ENCODE measurements at places on chromosomes 6 and 20.

DNA sequence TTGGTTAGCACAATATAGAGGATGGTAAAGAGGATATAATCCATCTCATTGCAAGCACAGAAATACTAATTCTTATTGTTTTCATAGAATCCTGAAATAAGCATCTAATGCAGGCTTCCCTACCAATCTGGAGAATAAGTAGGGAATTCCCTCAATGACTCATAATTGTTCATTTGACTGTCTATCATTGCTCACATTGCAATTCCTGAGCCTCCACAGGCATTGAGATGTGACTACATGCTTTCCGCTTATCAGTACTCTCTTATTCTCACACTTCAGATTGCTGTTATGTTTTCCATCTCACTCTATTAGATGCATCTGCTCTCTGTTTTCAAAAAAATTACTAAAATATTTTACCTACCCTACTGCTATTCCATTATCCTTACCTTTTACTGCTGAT, 216.2 kb upstream of the PRSS16 start:
- no peak for DNase-seq

GRCh38 chr6:28789553-28790083, 134.2 kb downstream of the TRIM27 start:
- DNase-seq, result peak; percentile 12

DNA sequence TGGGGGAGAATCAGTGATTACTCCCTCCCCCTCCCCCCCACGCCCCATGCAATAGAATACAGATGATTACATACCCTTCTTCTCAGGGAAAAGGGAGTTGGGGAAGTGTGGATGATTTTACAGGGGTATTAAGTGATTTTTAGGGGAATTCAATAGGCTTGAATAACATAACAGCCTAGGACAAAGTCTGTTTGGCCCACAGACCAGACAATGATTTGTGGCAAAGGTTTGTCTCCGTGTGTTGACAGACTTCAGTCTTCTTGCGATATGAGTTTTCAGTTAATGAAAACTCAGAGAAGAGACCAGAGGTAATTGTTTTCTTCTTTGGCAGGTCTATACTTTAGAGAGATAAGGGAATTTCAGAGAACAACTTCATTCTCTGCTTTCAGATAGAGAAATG, 95.3 kb downstream of the OR2B2 start:
- no peak for DNase-seq

DNA sequence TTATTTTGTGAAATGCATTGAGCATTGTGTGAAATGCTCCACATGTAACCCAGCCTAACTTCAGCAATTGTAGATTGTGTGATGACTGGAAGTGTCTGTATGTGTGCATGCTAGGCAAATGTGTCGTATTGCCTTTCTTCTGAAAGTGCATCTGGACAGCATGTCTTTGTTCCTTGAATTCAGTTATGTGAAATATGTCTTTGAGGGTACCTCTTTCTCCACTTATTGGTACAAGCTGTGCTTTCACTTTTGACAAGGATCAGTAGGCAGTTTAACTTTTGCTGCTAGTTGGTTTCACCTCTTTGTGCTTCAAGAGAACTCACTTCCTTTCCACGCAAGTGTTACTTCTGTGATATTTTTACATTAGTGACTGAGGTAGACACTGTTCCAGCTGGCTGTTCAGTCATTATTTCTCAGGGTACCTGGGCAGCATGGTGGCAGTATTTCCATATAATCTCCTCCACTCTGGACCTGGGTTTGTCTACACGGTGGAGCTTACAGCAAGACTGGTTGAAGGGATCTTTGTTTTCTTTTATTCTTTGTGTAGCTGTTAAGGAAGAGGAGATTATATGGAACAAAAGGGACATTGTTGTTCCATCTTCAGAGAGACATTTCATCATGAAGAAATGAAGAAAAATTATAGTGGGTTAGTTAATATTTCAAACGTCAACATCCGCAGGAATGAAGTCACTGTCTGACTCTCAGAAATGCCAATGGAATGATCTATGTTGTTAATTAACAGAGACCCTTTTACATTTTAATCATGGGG, 175.4 kb downstream of the UTRN start:
- no peak for DNase-seq

DNA sequence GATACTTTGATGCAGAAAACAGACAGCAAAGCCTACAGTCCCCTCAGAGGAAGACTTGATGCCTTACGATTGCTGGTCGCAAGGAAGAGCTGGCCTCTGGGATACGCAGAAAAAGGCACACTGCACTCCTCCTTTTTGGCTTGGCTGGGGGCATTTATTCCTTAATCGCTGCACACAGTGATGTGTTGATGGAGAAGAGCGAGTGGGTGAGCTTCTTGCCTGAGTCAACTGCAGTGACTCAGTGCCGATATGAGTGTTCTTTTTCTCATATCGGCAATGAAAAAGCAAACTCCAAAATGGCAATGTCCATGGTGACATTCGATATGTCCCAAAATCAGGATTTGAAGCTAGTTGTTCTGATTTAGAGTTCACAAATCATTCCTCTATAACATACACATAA, 794.8 kb downstream of the HACE1 start:
- DNase-seq, result no peak

DNA sequence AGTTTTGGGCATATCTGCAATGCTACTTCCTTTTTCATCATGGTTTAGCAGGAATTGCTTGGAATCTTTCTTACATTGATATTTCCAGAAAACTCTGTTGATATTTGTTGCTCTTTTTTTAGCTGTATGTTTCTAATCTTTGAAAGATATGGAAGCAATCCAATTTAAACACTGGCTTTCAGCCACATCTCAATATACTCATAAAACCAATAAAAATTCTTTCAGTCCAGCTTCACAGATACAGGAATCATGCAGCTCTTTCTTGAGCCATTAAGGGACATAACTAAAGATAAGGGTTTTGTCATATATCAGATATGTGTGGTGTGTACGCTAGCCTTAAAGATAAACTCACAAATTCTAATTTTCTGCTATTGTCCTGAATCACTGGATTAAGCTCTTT, 47.4 kb downstream of the PKIB start:
- DNase-seq, result no peak

DNA sequence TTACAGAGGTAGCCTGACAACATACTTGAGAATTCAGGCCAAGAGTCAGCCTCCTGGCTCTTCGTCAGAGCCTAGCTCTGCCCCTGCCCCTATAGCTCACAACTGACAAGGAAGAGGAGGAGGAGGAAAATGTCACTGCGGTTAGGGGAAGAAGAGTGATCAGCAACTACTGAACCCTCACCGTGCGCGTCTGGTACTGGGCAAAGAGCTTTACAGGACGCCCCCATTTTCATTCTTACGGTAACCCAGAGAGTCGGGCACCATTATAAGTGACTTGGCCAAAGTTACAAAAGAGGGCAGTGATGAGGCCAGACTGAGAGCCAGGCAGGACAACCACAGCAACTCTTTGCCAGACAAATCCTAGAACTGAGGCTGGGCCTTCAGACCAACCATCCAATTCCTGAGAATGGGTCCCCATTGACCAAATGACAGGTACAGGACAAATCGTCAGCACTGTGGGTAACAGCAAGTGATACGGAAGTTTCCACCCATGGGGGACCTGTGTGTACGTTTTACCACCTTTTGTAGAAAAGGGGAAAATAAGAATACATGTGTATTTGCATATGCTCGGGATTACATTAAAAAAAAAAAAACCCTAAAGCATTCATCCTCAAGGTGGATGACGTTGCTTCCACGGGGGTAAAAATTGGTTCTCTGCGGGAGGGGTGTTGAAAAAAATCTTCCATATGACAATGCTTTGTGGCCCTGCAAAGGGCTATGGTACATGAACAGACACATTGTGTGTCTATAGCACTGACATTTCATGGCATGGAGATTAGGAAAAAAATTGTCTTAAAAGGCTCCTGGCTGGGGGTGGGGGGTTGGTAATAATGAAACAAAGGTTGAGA, 118.0 kb downstream of the NFATC2 start:
- DNase-seq, result no peak

- DNase-seq, result peak; percentile 80
Observed at GRCh38 chr6:166707045-166707444, 80.0 kb upstream of the RPS6KA2 start.

DNA sequence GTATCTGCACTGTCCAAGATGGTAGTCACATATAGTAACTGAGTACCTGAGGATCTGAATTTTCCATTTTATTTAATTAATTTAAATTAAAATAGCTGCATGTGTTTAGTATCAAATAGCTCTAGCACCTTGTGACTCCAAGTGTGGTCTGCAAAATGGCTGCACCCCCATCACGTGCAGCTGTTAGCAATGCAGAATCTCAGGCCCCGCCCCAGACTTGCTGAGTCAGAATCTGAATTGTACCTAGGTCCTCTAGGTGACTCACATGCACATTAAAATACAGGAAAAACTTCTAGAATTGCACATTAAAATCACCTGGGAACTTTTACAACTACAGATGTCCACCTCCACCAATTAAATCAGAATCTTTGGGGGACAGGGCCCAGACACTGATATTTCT, 19.2 kb upstream of the FAM83C start:
- no peak for DNase-seq

- DNase-seq, result no peak
Observed at GRCh38 chr6:99521633-99522151, 6.5 kb upstream of the USP45 start.

GRCh38 chr6:25629198-25629576, 22.8 kb upstream of the SCGN start:
- peak; percentile 53 for DNase-seq

GRCh38 chr20:1831606-1832005, 63.6 kb upstream of the SIRPA start:
- DNase-seq, result no peak

DNA sequence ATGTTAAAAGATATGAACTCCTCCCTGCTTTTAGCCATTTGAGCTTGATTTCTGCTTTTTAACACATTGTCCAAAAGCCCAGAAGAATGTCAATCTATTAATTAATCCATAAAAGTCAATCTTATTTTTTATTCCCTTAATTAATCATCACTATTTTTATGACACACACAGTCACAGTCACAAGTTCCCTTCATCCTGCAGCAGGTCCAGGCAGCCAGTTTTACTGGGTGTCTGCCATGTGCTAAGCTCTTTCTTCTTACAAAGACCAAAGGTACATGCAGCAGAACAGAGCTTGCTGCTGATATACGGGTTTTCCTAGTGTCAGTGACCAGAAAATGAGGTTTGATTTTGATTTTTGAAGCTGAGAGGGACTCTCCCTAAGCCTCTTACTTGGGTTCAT, 53.3 kb upstream of the SLC22A23 start:
- DNase-seq, result no peak

- DNase-seq, result no peak
Observed at GRCh38 chr6:3849681-3850450, 693 bp downstream of the FAM50B start.

DNA sequence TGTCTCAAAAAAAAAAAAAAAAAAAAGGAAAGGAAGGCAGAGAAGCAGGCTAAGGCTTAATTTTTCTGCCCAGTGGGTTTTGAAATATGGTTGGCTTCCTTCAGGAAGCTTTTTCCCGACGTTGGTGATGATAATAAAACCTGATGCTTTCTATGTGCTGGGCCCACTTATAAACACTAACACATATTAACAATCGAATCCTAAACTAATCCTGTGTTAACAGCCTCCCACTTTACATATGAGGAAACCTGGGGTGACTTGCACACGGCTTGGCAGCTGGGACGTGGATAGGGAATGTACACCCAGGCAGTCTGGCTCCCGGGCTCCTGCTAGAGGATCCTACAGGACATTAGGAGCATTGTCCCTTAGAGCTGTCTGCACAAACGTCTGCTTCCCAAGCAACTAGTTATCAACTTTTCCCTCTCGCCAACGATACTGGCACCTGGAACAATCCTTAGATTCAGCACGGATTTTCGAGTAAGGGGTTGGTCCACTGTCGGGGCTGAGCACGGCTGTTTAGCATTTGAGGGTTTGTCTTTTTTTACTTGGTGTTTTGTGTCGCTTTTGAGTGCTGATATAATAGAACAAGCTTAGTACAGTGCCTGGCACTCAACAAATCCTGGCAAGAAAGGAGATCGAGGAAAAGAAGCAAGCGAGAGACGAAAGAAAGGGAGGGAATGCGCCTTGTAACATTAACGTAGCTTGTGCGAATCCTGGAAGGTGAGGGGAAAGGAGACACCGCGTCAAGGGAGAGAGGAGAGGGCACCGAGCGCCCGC, 622 bp upstream of the KIZ start:
- peak; percentile 39 for DNase-seq

- DNase-seq, result no peak
Observed at GRCh38 chr6:12068899-12069557, 56.9 kb downstream of the HIVEP1 start.

GRCh38 chr20:46575937-46576461, 25.5 kb upstream of the OCSTAMP start:
- DNase-seq, result no peak

GRCh38 chr20:50675671-50676376, 15.5 kb downstream of the RIPOR3 start:
- no peak for DNase-seq

DNA sequence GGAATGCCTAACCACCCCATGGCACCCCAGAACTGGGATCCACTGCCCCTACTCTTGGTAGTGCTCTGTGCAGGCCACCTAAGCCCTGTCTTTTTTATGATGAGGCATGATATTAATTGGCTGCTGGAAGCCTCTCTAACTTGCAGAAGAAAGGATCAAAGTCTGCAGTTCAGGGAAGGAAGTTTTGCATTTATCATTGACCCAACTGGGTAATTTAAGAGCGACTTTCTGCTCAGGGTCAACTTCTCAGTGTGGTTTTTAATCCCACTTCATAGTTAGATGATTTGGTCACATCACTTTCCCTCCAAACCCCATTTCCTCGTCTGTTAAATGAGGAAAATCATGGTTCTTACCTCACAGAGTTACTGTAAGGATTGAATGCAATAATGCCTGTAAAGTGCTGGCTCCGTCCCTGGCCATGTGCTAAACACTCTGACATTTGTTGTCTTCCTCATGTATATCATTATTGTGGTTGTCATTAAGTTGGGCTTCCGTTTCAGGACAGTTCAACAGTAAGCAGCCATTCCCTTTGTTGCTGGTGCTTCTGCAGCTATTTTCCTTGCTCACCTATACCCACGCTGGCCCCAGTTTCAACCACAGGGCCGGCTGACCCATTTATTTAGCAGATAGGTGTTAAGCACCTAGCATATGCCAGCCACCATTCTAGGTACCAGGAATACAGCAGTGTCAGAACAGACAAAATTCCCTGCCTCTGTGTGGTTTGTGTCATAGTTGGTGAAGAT, 14.2 kb downstream of the E2F3 start:
- no peak for DNase-seq

- no peak for DNase-seq
Observed at GRCh38 chr6:126643352-126643751, 303.4 kb downstream of the CENPW start.

- no peak for DNase-seq
Observed at GRCh38 chr20:23140991-23141390, 54.9 kb upstream of the CD93 start.

DNA sequence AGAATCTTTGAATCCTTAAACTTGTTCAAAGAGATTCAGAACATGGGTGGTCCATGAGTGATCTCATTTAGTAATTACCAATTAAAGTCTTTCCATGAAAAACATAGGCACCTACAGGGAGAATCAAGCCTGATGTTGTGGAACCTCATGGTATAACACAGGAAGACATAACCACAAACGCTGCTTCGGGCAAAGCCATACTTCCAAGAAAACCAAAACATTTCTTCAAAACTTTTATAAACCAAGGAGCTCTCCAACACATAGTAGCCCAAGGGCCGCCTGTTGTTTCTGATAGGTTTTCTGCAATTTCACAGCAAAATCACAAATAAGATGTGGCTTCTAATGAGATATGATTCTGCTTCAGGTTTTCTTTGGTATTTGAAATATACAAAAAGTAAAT, 2.5 kb downstream of the CHD6 start:
- no peak for DNase-seq

GRCh38 chr6:156508126-156508525, 269.1 kb upstream of the ARID1B start:
- no peak for DNase-seq

- no peak for DNase-seq
Observed at GRCh38 chr20:64234291-64234791, 21.2 kb upstream of the PCMTD2 start.
